Activated T-cell treated with anti-CD3 and anti-CD28 coated beads, Interleukin-2, amount 50 U/mL, for 1 hour (primary cell): ENCODE measurements at places on chromosomes 5 and 9.
A peak's percentile ranks its signal among the peaks of the same experiment; 100 is the strongest.

DNA sequence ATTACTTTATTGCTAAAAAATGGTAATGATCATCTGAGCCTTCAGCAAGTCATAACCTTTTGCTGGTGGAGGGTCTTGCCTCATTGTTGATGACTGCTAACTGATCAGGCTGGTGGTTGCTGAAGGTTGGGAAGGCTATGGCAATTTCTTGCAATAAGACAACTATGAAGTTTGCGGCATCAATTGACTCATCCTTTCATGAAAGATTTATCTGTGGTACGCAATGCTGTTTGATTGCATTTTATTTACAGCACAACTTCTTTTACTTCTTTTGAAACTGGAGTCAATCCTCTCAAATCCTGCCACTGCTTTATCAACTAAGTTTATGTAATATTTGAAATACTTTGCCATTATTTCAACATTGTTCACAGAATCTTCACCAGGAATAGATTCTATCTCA is 58.3 kb upstream of the ACO1 start:
- DNase-seq: no peak

- DNase-seq: peak; percentile 40
Measured at GRCh38 chr5:150672237-150672883, 11.3 kb downstream of the MYOZ3 start.

DNA sequence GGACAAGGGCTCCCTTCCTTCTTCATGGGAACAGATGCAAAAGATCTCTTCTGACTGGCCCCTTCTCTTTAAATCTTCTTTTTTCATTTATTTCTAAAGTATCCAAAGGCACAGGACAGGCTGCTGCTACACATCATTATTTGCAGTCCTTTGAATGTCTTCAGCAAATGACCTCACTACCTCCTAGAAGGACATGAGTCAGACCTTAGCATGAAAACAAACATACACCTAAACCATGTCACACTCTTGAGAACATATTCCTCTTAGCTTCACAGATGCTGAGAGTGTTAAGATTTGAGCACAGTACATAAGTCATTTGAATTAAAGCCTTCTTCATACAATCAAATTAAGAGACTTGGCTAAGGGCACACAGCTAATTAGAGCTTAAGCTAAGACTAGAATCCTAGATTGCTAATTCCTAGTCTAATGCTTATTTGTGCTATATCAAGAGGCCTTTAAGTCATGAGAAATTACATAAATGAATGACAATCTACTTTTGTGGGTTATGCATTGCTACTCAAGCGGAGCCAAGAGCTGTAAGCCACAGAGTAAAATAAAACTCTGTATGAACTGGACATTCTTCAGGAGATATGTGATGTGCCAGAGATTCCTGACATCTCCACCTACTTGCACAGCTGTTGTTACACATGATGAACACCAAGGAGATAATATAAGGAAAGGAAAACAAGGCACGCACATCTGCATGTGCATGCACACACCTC is 109.1 kb upstream of the PTGER4 start:
- no peak for DNase-seq

DNA sequence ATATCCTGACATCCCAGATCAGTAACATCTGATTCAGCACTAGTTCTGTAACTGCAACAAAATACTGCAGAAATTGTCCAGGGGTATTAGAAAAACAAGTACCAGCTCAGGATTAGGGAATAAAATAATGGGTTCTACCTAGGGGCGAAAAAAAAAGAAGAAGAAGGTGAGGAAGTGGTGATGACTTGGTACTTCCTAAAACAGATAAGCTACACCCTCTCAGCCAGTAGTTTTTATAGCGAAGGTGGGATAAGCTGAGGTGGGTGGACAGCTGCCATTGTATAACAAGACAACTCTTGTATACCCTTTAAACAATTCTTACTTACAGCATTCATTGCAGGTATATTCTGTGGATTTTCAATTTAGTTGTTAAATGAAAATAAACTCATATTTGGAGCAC is 19.1 kb downstream of the RAPGEF6 start:
- DNase-seq: no peak

DNA sequence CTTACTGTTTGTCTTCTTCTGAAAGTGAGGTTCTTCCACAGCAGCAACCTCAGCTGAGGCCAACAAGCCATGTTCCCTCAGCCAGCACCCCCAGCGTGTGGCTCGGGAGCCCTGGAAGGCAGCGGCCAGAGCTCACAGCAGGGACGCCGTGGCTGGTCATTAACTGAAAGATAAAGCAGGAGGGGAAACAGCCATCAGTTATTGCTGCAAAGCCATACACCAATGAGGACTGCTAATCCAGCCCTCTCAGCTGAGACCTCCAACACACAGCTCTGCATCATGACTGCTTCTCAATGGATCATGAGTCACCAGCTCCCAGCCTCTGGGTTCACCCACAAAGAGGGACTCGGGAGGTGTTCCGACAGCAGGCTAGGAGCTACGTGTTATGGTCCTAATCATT is 24.3 kb downstream of the ABCA1 start:
- DNase-seq: no peak
